ENCODE measurements at places on chromosomes 4 and X. TPM values are rescaled to one million over a fixed set of nuclear protein-coding genes. Genes with fewer than 3 reads are reported as not detected.

- no peak for DNase-seq
Measured at GRCh38 chr4:26268246-26268645, 52.6 kb upstream of the RBPJ start.

DNA sequence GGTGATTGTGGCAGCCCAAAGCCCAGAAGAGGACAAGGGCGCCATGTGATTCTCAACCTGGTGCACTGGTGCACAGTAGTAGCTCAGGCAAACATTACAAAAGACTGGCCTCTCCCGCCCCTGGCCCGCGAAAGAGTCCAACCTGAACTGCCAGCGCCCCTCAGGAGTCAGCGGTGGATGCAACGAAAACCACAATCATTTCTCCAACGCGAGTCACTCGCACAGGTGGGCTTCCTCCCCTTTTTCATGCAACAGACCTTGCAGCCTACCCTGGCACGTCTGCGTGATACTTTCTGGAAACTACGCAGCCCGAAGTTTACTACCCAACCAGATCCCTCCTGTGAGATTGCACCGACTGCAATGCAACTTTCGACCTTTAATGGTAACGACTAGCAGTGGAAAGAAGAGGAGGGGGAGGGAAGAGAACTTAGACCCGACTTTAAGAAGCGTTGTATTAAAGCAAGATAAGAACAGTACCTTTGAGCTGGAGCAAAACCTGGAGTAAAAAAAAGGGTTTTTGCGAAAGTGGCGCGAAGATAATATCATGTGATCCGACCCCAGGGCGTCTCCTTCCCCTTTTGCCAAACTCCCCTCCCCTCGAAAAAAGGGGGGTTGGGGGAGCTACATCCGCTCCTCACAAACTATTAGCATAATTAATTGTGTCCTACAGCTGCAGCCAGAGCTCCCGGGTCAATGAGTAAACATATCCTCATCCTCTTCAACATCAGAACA lies 63.3 kb upstream of the CCDC160 start:
- DNase-seq = no peak

DNA sequence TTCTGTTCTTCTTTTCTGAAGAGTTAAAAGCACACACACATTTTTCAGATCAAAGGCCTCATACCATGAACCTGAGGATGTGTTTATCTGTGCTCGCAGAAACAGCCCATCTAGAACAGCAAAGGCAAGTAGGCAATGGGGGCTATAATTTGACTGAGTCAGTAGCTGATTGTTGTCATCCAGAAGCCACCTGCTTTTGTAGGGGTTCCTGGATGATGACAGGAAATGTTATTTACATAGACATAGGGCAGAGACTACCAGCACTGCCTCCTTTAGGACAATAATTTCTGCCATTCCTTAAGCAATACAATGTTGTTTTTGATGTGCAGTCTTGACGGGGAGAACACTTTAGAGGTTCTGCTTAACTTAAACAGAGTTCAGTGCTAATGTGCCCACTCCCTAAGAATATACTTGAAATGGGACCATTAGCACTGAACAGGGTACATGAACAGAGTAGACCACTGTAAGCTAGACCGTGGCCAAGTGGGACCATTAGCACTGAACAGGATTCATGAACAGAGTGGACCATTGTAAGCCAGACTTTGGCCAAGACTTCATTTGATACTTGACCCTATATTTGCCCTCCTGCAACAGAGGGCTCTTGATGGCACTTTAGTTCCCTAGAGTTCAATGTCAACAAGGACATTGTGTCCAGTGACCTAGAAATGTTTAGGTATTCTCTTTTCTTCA lies 42.8 kb upstream of the CCSER1 start:
- DNase-seq = no peak

GRCh38 chr4:104868533-104868932 lies 278.1 kb upstream of the TET2 start:
- DNase-seq = no peak

- no peak for DNase-seq
Measured at GRCh38 chr4:23874536-23874901, 15.3 kb downstream of the PPARGC1A start.

DNA sequence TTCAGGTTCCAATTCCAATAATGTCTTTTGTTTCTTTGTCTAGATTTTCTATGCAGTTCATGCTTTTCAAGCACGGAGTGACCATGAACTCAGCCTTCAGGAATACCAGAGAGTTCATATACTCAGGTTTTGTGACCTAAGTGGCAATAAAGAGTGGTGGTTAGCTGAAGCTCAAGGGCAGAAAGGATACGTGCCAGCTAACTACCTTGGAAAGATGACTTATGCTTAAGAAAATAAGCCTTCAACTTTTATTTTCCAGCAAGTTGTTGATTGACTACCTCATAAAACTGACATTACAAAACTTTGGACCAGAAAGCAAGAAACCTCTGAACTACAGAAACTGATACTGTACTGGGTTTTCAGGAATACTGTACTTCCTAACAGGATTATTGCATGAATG lies 30.8 kb downstream of the INTS12 start:
- no peak for DNase-seq

DNA sequence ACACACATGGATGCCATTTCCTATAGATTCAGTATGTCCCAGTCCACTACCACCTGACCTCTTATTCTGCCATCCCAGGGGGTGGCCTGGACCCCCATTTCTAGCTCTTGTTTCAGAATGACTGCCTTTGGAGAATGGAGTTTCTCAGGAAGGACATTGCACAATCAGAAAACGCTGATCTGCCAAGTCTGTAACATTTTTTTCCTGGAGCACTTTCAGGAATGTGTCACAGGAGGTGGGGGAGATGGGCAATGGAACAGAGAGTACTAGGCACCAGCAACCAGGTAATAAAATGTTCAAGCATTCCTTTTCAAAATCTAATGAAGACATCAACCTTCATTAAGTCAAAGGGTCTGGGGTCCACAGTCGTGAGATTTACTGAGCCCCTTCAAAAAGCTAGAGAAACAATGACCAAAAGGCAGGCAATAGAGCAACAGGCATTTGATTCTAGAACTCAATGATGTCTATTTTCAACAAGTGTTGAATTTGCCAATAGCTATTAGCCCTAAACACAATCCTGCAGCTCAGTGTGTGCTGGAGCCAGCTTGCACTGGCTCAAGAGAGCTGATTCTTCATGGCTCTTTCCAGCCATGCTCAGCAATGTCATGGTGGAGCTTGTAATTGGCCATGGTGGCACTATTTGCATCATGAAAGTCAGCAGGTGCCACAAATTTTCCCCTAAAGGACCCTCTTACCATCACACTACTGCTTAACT lies 87.1 kb downstream of the KDR start:
- no peak for DNase-seq

USP26 gene
- not detected for total RNA-seq

BMPR1B gene
- 0.36 TPM for total RNA-seq

All from mucosa of descending colon (tissue), 3 donors.